Forelimb muscle (tissue), 1 donor: ENCODE measurements at places on chromosomes 1 and 21.

- DNase-seq: peak; percentile 53
Measured at GRCh38 chr1:2330519-2331199, 60.7 kb downstream of the MORN1 start.

DNA sequence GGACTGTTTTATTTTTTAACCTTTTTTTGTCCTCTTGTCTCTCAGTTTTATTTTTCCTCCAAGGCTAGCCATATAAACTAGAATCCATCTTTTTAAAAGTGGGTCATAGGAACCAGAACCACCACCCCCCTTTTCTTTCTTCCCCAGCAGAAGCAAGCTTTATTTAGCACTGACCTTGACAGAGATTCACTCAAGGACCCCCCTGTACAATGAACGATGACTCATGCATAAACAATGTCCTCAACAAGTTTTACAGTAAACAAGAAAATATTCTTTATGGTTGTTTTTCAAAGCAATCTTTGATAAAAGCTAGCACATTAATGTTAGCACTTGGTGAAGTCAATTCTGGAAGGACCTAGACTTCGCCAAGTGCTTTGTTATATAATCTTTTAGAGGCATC, 14.1 kb downstream of the PKN2 start:
- no peak for DNase-seq

GRCh38 chr1:247090455-247090854, 11.8 kb upstream of the ZNF670 start:
- DNase-seq: no peak

DNA sequence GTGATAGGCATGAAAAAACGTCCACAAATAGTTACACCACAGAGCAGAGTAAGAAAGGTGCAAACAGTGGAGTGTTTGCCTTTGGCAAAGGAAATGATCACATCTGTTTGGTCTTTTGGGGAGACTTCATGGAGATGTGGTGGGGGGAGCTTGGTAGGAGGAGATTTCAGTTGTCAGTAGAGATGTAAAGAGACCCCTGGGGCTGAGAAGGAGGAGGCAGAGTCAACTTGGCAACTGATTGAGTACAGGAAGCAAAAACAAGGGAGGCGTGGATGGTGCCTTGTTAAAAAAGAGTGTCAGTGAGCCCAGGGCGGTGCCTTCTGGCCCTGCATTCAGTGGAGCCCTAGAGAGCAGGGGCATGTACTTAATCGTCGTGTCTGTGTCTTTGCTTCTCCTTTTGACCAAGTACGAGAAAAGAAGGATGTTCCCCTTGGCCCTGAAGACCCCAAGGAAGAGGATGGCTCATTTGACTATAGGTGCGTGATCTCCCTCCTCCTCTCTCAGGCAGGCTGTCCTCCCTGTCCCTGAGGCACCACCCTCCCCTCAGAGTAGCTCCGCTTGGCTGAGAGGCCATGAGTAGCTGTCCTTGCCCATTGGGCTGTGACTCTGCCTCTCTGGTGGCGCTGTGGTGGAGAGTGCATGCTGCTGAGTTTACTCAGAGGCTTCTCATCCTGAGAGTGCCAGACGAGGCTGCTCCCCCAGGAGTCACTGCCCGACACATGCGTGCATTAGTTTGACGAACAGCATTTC, 30.4 kb upstream of the CNTN2 start:
- no peak for DNase-seq

DNA sequence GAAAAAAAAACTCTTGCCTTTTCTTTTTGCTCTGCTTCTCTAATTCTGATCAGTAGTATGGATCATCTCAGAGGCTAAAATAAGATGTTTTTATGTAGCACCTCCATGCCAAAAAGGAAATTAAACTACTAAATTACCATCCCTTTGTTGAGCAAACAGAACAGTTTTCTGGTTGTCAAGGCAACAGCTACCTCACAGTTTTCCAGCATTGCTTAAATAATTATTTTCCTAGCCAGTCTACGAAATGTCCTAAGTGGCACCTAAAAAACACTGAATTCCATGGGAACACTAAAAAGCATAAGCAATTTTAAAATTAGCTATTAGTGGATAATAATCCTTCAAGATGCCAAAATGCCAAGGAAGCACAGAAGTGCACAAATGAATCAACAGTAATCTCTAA, 61.7 kb downstream of the ARID4B start:
- no peak for DNase-seq

- DNase-seq: no peak
Measured at GRCh38 chr1:240395336-240395735, 216.6 kb downstream of the GREM2 start.

GRCh38 chr1:51906306-51907078, 28.0 kb upstream of the NRDC start:
- no peak for DNase-seq

- no peak for DNase-seq
Measured at GRCh38 chr1:50968821-50969610, 1.0 kb upstream of the CDKN2C start.

DNA sequence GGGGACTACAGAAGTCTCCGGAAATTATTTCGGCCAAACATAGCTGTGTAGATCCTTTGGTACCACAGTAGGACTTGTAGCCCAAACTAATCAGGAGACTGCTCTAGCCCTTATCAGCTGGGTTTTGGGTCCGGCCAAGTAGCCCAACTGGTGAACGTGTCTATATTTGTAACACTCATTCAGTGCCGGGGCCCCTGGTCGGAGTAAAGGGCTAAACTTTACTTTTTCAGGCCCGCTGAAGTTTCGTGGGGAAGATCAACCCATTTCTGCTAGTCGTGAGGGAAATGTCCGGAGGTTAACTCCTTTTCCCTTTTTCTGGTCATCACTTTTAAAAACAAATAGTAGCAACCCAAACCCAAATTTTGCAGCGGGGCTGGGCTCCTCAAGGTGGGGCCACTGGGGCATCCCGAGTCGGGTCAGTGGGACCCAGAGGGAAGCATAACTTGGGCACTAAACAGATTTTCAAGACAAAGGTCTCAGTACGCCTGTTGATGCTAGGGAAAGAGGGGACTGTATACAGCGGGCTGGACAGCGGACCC, 1.7 kb downstream of the LHX9 start:
- no peak for DNase-seq

GRCh38 chr1:56578138-56578962, 1.0 kb downstream of the PLPP3 start:
- no peak for DNase-seq

DNA sequence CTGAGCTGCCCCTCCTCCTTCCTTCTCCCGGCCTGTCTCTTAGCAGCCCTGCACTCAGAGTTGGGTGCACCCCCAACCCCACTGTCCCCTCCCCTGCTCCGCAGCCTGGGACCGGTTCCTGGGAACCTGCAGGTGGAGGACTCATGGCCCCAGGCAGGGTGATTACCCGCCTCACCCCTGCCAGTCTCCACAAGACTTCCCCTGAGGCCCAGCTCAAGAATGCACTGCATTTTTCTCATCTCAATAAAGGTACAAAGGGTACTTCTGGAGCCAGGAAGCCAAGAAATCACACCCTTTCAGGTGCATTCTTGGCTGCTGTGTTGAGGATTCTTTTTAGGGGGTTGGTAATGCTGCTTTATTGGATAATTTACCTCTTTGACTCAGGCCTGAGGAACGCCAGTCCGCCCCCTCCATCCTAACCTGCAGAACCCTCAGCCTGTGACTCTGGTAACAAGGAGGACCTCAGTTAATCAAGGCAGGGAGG, 126.3 kb upstream of the TMPRSS2 start:
- DNase-seq: no peak

DNA sequence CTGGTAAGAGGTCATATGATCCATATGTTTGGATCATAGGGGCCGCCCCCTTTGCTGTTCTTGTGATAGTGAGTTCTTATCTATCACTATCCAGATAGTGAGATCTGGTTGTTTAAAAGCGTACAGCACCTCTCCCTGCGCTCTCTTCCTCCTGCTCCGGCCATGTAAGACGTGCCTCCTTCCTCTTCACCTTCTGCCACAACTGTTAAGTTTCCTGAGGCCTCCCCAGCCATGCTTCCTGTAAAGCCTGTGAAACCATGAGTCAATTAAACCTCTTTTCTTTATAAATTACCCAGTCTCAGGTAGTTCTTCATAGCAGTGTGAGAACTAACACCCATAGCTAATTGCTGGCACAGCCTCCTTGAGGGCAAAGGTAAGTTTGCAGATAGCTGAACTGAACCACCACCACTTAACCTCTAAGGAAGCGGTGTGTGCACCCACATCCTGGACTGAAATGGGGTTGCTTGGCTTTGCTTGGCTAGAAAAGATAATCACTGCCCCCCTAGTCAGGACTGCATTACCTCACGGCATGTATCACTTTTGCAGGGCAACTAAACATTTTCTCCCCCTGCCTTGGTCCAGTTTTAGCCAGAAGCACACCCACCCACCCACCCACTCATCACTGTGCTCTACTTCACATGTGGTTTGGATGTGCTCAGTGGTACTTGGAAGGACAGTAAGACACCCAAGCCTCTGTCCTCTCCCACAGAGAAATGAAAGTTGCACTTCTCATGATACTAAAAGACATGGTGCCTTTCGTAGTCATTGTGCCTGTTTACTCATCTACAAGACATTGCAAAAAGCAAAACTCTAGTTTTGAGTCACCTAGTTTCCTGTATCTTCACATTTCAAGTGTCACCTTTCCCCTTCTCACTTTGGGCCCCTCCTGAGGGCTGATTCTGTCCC, 23.1 kb upstream of the PTAFR start:
- no peak for DNase-seq
